ENCODE measurements at places on chromosomes 6 and 20.

DNA sequence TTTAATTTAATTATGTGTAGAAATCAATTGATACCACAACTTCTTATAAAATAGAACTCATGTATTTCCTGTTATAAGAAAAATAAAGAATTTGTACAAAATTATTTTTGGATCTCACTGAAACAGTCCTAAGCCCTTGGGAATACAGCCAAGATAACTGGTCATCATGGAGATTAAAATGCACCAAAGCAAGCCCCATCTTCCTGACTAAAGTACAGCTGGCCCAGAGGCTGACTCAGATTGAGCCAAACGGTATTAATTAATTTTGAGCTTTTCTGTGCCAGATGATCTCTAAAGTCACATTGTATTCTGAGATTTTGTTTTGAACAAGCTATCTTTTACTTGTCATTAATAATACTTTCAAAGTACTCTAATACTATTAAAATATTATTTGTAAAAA is 978.5 kb downstream of the TBC1D32 start:
- no peak for DNase-seq

- no peak for DNase-seq
These were observed 38.4 kb downstream of the PPP1R3G start for GRCh38 chr6:5123296-5124143.

DNA sequence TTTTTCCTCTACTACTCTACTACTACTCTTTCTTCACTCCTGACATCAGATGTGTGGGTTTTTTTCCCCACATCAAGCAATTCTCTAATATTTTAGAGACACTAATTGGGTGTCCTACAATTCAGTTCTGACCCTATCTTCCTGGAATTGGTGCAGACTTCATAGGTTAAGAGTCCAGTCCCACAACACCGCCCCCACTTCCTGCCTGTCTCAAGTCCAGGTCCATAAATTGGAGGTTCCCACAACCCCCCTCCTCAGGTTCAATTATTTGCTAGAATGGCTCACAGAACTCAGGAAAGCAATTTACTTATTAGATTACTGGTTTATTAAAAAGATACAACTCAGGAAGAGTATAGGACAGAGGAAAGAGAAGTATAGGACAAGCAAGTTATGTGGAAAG is 25.7 kb upstream of the SLC2A12 start:
- no peak for DNase-seq

DNA sequence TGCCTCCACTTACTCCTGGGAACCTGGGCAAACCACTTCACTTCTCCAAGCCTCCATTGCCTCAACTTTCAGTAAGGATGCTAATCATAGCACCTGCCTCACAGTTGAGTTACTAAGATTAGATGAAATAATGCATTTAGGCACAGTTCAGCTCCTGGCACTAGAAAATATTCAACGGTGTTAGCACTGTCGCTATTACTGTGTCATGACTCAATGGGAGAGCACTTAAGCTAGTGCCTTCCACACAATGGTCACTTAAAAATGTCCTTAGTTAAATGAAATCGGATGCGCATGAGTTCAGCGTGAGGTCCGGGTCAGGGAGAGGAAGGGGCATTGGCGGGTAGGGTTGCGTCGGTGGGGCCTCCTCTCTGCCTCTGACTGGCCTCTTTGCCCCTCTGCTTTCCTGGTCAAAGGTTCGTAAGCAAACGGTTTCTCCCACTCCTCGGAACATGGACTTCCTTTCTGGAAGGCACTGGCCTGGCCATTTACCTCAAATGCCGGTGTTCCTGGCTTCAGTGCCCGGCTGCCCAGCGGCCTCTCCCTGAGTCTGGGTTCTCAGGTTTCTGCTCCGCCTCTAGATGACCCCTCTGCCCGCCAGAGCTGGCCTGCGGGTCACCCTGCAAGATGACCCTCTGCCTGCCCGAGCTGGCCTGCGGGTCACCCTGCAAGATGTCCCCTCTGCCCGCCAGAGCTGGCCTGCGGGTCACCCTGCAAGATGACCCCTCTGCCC is 123.8 kb upstream of the QKI start:
- no peak for DNase-seq

DNA sequence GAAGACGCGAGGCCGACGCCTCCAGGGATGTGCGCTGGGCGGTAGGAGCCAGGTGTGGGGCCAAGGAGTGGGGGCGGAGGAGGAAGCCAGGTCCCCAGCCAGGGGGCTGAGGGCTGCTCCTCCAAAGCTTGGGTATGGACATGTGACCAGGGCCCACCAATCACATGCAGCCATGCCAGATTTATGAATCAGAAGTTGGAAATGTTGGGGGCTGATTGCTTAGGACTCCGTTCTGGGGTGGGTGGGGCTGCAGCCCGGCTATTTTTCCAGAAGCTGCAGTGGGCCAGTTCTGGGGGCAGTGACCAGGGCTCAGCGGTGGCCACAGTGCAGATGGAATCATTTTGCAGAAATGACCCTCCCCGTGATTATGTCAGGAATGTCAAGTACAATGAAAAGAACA is 96.0 kb downstream of the CEBPB start:
- no peak for DNase-seq

DNA sequence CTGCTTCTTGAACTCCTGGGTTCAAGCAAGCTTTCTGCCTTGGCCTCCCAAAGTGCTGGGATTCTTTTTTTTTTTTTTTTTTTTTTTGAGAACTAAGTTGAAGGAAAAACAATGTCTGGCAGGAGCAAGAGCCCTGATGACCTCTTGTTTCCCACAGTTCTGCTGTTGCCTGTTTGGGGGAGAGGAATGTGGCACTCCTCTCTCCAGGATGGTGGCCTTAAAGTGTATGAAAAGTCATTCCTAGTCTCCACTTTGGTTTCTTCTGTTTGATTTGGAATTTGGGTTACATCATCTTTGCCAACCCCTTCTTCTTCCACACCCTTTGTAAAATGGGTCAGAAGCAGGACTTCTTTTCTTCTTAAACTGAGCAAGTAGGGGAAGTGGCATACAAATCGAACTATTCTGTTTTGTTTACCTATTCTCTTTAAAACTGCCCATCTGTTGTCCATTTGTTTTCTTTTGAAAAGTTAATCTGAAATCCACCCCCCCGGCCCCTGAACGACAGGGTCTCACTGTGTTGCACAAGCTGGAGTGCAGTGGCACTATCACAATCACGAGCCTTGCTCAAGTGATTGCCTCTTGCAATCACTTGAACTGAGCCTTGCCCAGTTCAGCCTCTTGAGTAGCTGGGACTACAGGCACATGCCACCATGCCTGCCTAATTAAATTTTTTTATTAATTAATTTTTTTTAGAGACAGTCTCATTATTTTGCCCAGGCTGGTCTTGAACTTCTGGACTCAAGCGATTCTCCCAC is 11.3 kb downstream of the CARMIL1 start:
- no peak for DNase-seq

Measured in NCI-H345 (cell line).